ENCODE measurements at places on chromosomes 3 and 15.

GRCh38 chr3:177468816-177469215 lies 271.5 kb upstream of the TBL1XR1 start:
- no peak for DNase-seq

DNA sequence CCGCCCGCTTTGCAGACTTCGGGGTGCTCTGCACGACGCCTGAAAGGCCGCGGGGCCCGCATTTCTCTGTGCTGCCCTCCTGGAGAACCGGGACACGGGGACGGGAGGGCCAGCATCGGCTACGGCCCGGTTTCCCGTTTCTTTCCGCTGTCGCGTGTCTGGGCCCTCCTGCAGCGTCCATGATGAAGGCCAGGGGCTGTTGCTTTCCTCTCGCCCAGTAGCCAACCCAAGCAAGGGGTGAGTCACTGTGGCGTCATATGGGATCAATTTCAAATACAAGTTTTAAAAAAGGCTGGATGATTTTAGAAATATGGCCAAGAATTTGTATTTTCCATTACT lies 435 bp downstream of the SLC35G2 start:
- no peak for DNase-seq

DNA sequence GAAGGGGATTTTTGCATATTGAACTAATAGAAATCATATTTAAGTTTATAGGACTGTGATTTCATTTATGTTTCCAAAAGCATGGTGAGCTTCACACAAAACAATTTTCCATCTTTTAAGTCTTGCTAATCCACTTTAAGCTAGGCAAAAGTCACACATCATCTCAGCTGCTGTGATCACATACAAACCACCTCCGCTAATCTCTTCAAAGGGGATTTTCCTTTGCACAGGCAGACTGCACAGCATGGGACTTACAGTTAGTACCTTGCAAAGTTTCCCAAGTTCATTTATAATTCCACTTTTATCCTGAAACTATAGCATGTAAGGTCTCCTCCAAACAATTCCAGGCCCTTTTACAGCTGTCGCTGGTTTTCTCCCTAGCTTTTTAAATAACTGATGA lies 225.1 kb upstream of the CNTN3 start:
- DNase-seq = no peak

GRCh38 chr3:169272532-169272931 lies 391.0 kb downstream of the MECOM start:
- no peak for DNase-seq

GRCh38 chr3:170703121-170703588 lies 117.3 kb upstream of the SLC7A14 start:
- no peak for DNase-seq

- no peak for DNase-seq
Measured at GRCh38 chr15:40150163-40150925, 10.5 kb upstream of the BUB1B start.

DNA sequence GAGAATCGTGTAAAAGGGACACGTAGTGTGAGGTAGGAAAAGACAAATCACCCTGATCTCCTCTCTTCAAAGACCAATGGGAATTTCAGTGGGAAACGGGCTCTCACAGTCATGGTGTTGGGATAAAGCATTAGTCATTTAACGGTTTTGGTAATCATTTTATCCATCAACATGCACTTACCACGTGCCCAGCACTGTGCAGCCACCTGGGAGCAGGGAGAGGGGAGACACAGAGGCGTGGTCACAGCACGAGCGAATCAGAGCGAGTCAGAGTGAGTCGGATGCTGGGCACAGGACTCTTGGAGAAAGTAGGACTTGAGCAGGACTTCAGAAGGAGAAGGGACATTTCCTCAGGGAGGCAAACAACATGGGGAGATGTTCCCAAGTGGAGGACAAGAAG lies 130.8 kb downstream of the MINAR1 start:
- DNase-seq = no peak

DNA sequence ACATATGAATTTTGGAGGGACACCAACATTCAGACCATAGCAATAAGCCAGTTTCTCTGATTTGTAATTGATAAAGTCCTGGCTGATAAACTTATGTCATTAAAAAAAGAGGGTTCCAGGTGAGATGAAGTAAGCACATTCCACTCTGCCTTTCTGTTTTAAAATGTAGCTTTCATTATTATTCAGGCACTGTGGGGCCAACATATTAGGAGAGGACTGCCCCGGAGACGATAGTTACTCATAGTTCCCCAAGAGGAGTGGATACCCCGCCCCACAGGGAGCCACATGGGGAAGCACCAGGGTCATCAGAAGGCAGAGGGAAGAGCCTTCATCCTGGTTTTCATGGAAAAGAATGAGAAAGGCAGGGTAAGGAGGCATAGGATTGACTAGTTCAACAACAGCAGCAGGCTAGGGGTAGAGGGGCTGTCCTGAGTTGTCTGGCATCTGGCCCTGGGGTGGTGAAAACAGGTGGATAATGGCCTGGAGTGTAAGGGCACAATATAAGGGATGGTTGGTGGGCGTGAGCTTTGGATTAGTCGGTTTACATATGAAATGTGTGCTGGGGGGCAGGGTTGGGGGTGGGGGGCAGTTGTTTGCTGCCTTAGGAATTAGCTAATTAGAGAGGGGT lies 78.7 kb upstream of the PROK2 start:
- DNase-seq = no peak

DNA sequence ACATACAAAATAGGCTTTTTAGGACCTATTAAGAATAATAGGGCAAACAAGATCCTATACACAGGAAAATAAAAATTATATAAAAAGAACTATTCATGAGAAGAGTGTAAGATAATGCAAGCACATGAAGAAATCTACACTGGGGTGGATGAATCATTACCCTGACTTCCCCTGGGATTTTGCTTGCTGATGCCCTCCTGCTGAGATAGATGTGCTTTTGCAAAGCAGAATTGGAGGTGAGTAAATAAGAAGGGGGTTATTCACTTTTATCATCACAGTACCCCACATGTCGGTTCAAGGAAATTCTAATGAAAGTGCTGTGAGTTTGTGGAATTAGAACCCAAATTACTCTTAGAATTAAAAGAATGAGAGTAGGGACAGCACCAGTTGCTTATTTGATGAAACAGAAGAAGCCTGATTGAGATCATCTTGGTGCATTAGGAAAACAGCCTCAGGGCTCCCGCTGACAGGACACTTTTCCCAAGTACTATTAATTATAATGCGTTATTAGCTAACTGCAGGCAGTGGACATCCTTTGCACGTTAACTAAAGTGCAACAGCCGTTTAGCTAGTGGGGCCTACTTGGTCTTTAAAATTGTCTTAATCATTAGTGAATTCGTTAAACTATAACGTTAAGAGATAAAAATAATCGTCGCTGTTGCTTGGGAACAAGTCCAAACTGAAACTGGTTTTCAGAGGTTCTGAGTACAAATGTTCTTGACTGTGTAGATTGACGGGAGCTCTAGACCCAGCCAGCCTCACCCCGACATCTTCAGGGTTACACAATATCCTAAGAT lies 48.4 kb downstream of the SLC2A2 start:
- DNase-seq = no peak
